Urinary bladder (tissue), 4 donors: ENCODE measurements at places on chromosomes 3 and 15. TPM values are rescaled to one million over a fixed set of nuclear protein-coding genes. Genes with fewer than 3 reads are reported as not detected.

Gene SOX2
- 2.2 TPM for polyA plus RNA-seq

Gene RGMA
- 13.6 TPM for polyA plus RNA-seq

GRCh38 chr3:56467108-56467507, 1.2 kb downstream of the ERC2 start:
- DNase-seq = peak; percentile 70

DNA sequence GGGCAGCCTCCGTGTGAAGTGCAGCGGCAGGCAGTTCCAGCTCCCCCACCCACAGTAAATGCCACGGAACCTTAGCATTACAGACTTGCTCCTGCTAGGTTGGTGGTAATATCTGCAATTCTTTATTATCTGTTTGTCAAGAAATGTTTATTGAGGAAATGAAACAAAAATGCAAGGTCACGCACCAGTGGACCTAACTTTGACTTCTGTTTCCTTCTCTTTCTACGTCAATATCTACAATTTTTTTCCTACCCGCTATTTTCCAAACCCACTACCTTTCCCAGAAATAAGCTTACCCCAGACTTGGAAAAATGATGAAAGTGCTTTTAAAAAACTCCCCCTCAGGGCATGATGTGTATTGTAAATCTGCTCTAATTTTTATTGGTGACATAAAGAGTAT, 18.9 kb downstream of the ILDR1 start:
- no peak for DNase-seq

DNA sequence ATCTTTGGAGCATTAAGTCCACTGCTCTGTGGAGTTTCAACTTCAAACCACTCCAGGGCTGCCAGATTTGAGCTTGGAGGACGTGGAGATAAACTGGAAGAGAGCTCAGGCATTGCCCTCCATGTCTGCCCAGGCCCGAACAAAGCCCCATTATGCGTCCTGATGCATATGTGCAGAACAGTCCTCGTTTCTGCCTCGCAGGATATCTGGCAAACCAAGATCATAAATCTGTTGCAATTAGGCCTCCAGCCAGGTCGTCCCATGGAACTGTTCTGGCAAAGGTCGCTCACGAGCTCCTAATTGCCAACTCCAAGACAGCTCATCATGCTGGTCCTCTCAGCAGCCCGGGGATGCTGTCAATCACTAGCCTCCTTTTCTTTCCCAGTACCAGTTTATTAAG, 91.2 kb downstream of the SEMA5B start:
- DNase-seq = no peak

DNA sequence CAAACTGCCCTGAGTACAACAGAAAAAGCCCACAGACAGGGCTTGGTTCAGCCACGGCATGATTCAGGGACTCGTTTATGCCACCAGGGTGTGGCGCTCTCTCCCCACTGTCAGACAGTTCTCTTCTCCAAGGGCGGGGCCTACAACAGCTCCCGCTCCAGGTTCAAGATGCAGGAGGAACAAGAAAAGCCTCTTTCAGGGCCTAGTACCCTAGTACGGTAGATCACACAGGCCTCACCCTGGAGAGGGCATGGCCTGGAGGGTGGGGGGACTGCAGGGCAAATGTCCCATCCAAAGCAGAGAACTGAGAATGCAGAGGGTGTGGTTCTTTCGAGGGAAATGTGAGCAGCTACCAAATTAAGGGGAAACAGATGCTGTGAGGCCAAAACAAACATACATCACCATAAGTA, 12.0 kb downstream of the MESD start:
- DNase-seq = no peak

DNA sequence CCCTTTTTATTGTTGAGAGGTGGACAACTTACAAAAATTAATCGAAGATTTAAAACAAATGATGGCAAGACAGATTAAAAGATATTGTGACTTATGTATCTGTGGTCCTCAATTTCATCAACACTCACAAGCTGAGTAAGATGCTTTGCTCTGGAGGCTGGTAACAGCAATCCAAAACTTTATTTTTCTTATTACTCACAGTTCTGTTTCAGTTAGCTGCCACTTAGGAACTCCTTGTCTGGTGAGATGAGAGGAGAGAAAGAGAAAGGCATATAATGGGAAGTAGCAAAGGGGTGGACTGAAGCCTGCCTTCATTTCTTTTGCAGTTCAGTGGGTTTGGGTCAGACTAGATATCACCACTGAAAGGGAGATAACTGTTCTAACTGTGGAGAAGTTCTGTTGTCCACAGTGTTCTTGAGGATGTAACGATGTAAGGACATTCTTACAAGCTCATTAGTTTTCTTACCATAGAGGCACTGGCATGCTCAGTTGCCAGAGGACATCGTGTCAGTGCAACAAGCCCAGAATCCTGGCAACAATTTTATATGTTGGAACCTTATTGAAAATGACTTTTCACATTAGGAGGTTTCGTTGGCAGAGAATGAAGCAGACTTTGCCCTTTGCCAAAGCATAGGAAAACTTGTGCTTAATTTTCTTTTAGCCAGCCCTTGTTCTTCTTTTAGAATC, 93.6 kb downstream of the PLCL2 start:
- DNase-seq = no peak

- no peak for DNase-seq
Measured at GRCh38 chr3:187774185-187774789, 29.0 kb upstream of the BCL6 start.
